ENCODE measurements at places on chromosomes 5 and 9.

GRCh38 chr9:107215381-107215780 is 67.7 kb upstream of the RAD23B start:
- no peak for DNase-seq

GRCh38 chr5:148452499-148453193 is 68.9 kb downstream of the FBXO38 start:
- DNase-seq: no peak

- DNase-seq: no peak
Measured at GRCh38 chr9:91879231-91879630, 70.8 kb downstream of the ROR2 start.

DNA sequence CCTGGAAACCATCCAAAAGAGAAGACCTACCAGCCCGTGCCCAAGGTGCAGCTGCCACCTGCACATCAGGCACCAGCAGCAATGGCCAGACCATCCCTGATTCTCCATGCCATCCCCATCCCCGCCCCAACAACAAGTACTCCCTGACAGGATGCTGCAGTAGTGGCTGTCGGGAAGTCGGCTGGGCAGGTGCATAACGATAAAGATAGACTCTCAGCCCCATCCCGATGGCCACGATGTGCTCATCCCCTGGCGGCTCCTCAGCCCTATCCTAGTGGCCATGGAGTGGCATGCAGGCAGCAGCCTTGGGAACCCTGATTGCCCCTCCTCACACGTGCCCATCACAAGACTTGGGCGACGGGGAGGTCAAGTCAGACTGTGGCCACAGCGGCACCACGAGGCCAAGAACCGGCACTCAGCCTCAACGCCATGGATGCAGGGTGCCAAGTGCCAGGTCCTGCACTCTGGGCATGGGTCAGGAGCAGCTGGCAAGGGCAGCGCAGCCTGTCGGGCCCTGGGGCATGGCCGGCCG is 368.8 kb upstream of the SPATA31A5 start:
- DNase-seq: no peak

DNA sequence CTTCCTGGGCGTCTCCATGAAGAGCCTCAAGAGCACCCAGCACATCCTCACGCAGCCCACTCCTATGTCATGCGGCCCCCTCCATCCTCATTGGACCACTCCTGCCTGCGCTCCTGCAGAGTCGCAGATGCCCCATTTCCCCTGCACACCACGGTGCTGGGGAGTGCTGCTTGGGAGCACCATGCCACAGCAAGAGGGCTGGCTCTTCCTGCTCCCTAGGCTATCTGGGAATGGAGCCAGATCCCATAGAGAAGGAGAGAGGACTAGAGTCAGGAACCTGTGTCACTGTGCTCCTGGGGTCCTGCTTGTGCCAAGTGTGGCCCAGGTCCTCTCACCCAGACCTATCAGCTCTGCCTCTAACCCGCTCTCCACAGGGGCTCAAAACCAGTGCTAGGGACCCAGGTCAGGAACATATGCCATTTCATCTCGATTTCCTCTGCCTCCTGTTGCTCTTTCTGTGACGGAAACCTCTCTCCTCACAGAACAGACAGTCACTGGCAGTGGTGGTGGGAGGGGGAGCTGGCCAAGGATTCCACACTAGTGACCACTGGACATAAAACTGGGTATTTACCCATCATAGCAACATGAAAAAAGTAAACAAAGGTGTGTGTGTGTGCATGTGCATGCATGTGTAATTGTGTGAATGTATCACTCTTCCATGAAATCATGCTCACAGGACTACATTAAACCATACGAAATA is 178.4 kb downstream of the TTLL11 start:
- no peak for DNase-seq

DNA sequence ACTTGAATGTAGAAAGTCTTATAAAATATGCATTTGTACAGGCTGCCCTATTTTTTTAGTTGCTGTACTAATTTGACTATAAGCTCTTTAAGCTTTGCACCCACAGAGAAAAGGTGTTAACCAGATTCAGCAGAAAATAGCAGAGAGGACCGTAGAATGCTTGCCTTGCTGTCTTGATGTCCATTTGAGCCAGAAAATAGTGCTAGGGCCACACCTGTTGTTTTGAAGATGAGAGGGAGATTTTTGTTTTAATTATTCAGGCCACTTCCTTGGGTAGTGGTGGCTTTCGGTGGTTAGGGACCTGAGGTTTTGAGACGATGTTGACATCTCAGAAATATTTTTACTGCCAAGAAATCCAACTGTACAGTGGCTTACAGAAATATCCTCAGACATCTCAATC is 196.0 kb downstream of the SPATA31D1 start:
- DNase-seq: no peak

DNA sequence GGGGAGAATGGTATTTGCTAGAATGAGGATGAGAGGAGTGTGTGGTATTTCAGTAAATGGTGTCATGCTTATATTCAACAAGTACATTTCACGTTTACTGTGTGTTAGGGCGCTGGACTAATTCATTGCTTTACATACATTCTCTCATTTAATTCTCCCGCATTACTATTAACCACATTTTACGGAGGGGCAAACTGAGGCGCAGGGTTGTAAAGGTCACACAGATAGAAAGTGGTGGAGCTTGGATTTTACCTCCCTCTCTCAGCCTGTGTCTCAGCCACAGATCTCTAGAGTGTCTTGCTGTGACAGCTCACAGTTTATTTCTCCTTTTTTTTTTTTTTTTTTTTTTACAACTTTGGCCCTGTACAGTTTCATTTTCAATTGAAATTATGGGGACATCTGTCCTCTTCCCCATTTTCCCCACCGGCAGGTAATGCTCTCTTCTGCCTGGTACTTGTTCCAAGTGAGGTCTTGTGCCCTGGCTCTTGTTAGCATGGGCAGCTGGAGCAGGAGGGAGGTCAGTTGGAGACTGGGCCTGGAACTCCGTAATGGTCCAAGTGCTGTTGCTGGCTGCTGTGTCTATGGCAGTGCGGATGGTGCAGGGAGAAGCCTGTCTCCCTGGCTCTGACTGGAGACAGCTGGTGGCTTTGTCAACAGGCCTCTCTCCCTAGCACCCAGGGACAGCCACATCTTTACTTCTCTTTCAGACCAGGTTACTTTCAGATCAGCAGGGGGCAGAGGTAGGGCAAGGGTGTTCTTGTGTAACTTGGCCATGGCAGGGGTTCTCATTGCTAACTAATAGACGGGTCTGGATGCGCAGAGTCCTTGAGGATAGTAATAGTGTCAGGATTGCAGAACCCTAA is 20.5 kb upstream of the NDST1 start:
- no peak for DNase-seq

- DNase-seq: no peak
Measured at GRCh38 chr5:39020458-39020857, 53.7 kb downstream of the RICTOR start.

GRCh38 chr5:158952951-158953350 is 146.8 kb downstream of the EBF1 start:
- no peak for DNase-seq

DNA sequence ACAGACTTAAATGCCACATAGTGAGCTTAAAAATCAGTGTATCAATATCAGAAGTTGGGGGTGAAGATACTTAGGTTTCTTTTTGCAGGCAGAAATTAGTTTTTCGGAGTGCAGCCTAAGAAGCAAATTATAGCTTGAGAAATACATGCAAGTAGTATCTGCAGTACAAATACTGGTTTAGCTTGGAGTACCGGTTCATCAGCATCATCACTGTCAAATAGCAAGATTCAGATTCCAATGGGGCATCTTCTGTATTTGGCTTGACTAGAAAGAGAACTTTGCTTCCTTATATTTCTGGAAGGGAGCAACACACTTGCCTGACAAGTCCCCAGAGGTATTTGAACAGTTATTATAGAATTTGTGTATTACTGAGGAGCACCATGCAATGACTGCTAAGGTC is 19.8 kb downstream of the SLC31A1 start:
- DNase-seq: no peak

- DNase-seq: no peak
Measured at GRCh38 chr5:161713042-161713441, 27.5 kb downstream of the GABRA6 start.

- DNase-seq: no peak
Measured at GRCh38 chr5:82073179-82073578, 101.4 kb downstream of the ATG10 start.

- no peak for DNase-seq
Measured at GRCh38 chr5:75265731-75266130, 29.1 kb upstream of the ANKRD31 start.

GRCh38 chr5:108003178-108003577 is 332.4 kb upstream of the EFNA5 start:
- DNase-seq: no peak

DNA sequence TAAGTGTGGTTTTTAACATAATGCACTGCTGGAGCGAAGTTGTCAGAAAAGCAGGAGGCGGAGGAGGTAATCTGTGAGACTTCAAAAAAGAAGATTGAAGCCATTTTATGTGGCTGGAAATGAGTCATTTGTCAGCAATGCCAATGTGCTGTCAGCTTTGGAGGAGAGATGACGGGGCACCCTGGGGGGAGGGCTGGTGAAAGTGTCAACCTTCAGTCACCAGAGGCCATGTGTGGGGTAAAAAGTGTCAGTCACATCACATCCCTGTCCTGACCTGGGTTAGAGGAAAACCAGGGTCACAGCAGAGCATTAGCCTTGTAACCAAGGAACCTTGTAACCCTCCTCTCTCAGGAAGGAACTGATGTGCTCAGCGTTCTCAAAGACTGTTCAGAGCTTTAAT is 59.1 kb downstream of the TLR4 start:
- no peak for DNase-seq

DNA sequence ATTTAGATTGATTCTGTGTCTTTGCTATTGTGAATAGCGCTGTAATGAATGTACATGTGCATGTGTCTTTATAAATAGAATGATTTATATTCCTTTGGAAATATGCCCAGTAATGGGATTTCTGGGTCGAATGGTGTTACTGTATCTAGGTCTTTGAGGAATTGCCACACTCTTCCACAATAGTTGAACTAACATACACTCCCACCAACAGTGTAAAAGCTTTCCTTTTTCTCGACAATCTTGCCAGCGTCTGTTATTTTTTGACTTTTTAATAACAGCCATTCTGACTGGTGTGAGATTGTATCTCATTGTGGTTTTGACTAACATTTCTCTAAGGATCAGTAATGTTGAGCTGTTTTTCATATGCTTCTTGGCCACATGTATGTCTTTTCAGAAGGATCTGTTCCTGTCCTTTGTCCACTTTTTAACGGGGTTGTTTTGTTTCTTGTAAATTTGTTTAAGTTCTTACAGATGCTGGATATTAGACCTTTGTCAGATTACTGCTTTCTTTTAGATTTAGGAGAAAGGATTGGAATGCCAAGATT is 125.0 kb upstream of the NR5A1 start:
- DNase-seq: no peak

GRCh38 chr9:114836769-114837168 is 30.9 kb upstream of the TNFSF15 start:
- DNase-seq: no peak

DNA sequence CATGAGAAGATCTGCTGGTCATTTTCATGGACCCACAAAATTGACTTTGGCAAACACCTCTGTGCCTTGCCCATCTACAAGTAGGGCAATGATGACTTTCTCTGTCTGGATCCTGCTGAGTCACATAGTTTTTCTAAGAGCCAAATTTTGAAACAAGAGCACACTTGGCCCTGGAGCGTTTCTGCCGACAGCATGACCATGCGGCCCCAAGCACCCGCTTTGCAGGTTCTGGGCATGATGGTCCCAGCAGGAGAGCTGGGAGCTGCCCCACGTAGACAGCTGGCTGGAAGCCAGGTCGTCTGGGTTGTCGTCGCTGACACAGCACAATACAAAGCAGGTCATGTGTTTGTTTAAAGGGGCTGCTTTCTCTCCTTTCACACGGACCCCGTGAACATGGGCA is 159.8 kb downstream of the SYK start:
- no peak for DNase-seq

DNA sequence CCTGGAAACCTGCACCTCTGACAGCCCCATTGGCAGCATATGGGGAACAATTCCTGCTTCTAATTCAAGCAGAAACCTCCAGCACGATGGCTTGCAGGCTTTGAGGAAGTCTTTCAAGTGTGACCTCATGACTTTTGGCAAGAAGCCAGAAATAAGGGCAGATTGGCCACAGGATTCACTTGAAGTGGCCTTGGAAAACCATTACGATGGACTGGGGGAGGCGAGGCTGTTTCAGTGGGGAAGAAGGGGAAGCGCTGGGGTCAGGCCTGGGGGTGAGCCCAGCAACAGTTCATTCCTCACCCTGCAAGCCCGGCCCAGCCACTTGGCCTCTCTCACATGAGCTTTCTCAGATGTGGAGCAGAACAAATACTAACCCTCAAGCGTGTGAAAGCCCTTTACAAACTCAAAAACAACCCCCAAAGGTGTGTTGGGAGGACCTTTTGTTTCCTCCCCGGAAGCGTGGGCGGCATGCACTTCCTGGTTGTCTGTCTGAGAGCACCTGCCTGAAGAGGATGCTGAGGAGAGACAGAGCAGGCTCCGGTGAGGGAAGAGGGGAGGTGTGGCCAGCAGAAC is 26.9 kb upstream of the EEIG1 start:
- DNase-seq: peak; percentile 95

DNA sequence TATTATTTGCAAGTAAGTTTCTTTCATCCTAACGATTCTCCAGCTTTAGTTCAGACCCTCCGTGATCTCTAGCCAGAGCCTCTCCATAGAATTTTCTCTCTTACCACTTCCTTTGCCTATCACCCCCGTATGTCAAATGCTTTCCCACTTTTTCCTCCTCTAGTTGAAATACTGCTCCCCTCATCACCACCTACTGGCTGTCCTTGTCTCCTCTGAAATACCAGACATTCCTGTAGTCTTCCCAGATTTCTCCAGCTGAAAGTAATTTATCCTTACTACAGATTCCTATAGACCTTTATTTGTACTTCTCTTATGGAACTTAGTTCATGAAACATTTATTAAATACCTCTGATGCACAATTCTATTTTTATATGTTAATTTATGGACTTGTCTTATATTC is 36.0 kb upstream of the GLIPR2 start:
- DNase-seq: no peak
